RCC 7860 (cell line): ENCODE measurements at places on chromosomes 16 and 17.
A peak's percentile ranks its signal among the peaks of the same experiment; 100 is the strongest.

DNA sequence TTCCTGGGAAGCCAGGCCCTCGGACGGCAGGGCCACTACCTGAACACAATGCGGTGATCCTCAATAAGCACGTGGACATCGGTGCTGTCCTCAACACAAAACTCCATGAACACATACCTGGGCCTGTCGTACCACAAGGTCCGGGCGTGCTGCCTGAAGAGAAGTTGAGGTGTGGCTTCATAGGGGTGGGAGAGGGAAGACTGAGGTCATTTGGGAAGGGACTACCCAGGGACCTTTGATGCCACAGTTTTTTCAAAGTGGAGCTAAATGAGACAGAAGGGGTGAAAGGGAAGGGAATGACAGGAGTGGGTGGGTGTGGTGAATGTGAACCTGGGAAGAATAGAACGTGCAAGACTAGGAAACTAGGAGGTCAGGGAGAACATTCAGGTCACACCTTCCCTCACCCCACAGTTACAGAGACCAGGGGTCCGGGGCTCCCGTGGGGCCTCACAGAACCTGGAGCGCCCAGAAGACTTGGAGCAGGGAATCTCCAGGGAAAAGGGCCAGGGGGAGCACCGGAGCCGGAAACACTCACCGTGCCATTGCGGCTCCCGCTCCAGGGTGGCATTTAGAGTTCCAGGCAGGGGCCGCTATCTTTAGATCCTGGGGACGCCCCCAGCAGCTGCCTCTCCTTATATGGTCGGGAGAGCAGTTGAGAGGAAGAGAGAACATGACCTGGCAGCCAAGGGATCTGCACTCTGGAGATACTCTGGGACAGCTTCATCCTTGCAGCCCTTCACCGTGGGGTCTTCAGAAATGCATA, at the start of gene PTGES3L:
Gene PTGES3L (minus strand): TSS at position 570 of the 763 bp plus-strand sequence. CDS start 27 bp downstream, at position 543.
- peak; percentile 47 for DNase-seq

DNA sequence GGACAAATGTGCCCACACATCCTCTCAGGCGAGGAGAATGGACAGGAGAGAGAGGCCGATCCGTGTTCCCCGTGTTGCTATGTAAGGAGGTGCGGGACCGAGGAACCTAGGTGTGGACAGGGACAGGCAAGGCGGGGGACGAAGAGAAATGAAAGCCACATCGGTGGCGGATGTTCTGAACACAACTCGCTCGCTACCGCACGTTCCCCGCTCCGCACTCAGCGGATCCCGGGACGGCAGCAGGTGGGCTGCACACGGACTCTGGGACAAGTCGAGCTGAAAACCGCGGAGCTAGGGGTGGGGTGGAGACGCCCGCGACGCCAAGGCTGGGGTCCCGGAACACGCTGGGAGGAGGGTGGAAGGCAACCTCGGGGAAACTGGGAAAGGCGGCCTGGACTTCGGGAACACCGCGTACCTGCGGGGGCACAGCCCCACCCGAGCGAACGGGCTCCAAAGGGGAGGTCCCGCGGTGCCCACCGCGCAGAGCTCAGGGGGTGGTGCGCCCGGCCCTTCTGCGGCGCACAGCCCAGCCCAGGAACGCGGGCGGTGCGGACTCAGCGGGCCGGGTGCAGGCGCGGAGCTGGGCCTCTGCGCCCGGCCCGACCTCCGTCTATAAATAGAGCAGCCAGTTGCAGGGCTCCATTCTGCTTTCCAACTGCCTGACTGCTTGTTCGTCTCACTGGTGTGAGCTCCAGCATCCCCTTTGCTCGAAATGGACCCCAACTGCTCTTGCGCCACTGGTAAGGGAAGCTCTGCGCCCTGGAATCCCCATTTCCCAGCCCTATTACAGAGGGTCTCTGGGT, at the start of gene MT1E:
Gene MT1E (plus strand): TSS at position 642 of the 803 bp plus-strand sequence. CDS start 71 bp downstream, at position 713.
- DNase-seq, result peak; percentile 81

DNA sequence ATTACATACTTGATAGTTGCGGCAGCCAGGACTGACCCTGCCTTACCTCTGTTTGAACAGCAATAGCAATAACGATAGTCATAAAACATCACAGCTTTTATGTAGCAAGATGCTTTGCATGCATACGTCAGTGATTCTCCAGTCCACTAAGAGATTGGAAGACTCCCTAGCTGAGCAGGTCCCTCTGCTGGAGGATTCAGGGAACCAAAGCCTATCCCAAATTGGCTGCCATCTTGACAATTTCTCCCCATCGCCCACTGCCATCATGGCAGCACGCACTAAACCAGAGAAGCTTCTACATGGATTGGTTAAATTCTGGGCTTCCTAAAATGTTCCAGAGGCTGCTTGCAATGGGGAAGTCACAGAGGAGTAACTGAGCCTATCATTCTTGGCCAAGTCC, 360.6 kb upstream of the XYLT1 start:
- no peak for DNase-seq

GRCh38 chr16:11783319-11784037, 13.6 kb downstream of the ZC3H7A start:
- DNase-seq, result peak; percentile 33

GRCh38 chr17:15660077-15660476, 24.0 kb downstream of the TRIM16 start:
- DNase-seq, result no peak

GRCh38 chr16:17552351-17552750, 81.6 kb upstream of the XYLT1 start:
- no peak for DNase-seq

DNA sequence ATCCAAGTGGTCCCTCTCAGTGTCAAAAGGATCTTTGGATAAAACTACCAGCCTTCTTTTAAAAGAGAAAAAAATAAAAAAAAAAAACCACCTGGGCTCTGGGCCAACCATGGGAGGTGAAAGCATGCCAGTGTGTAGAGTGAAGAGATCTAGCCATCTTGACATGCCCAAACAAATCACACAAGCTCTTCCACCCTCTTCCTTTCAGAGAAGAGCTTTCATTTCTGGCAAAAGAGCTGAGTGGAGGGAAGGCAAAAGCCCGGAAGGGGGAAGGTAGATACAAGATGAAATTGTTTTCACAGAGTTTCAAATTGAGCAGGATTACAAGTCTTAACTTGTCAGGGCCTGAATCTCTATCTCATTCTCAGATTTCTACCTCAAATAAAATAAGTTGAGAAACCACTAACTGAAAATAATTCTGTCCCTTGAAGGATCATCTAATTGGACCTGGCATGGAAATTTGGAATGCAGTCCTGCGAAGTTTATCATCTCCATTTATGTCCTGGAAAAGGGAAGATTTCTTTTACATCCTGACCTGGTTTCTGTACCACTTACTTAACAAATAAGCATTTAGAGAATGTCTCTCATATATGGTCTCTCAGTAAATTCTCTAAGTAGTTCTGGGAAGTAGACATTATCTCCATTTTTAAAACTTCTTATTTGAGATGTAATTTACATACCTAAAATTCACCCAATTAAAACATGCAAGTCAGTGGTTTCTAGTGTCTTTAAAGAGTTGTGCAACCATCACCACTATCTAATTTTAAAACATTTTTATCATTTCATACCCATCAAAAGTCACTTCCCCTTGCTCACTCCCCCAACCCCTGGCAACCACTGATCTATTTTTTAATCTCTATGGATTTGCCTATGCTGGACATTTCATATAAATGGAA, 93.7 kb downstream of the TANGO6 start:
- DNase-seq, result no peak

DNA sequence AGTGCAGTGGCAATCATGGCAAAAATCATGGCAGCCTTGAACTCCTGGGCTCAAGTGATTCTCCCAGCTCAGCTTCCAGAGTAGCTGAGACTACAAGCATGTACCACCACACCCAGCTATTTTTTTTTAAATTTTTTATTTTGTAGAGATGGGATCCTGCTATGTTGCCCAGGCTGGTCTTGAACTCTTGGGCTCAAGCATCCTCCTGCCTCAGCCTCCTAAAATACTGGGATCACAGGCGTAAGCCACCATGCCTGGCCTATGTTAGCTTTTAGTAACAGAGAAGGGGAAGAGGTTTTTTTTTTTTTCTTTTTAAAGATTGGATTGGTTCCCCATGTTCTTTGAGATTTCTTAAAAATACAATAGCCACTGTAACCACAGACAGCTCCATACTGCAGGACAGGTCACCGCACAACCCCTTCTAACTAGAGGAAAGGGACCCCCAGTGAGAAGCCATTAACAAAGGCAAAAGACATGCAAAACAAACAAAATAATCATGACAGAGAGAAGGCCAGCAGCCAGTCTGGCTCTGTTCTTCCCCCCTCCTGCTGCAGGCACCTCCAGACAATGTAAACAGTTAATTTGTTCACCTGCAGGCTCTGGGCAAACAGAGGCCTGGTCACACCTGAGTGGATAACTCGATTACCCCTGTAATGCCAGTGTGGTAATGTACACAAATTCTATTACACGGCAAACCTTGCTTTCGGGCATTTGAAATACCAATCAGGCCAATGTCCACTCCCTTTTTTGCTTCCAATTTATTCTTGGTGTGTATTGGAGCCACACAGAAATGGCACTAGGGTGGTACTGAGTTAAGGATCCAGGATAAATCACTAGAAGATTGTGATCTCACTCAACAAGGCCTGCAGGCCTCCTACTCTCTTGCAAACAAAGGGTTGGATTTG, 52.9 kb downstream of the SNX11 start:
- no peak for DNase-seq

DNA sequence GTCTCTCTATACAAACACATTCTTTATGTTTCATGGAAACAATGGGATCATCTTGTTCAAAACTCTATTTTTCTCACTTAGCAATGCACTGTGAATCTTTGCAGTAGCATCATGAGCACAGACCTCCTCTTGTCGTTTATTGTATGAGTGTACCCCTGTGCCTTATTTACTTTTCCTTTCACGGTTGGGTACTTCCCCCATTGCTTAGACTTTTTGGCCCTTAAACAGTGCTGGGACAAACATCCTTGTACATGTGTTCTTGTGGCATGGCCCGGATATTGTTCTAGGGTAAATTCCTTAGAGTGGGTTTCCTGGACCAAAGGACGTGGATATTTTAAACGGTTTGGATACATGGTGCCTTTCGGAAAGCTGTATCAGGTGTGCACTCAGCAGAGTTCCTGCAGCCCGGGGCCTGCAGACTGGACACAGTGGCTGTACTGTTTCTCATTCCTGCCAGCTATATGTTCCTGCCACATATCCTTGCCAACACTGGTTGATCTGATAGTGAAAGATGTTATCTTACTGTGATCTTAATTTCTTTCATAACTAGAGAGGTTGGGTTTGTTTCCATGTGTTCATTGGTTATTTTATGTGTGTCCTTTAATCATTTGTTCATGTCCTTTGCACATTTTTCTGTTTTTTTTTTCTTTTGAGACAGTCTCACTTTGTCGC, 111.1 kb downstream of the OR1D5 start:
- no peak for DNase-seq

DNA sequence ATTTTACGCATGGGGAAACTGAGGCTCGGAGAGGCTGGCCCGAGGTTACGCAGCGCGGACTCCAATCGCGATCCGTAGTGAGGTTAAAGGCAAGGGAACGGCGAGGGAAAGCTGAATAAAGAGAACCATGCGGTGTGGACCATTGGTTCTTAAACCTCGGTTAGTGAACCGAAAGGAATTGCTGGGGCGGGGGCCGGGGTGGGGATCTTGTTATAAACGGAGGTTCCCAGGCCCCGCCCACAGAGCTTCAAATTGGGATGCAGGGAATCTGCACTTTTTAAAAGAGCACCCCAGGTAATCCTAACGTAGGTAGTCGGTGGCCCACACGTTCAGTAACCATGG, 524 bp downstream of the IQCK start:
- DNase-seq, result no peak

- no peak for DNase-seq
These were observed 23.8 kb downstream of the FAM222B start for GRCh38 chr17:28818819-28819221.

- DNase-seq, result no peak
These were observed 722.0 kb upstream of the SOX9 start for GRCh38 chr17:71398800-71399219.

GRCh38 chr17:77167472-77168306, 26.9 kb downstream of the SEC14L1 start:
- no peak for DNase-seq

GRCh38 chr17:79003661-79004411, 5.7 kb downstream of the CANT1 start:
- DNase-seq, result no peak

- DNase-seq, result no peak
These were observed 99.7 kb downstream of the VPS53 start for GRCh38 chr17:614653-615546.

DNA sequence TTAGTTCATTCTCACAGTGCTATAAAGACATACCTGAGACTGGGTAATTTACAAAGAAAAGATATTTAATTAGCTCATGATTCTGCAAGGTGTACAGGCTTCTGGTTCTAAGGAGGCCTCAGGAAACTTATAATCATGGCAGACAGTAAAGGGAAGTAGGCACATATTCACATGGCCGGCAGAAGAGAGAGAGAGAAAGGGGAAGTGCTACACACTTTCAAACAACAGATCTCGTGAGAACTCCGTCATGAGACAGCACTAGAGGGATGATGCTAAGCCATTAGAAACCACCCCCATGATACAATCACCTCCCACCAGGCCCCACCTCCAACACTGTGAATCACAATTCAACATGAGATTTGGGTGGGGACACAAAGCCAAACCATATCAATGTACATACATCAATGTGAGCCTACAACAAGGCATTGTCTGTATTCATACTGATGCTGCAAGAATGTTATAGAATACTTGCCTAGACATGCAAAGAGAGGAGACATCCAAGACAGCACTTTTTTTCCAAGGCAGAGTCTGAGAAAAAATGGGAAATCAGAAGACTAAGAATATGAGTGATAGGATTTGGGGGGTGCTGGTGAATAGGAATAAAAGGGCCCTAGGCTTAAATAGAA, 114.8 kb upstream of the XYLT1 start:
- DNase-seq, result no peak

DNA sequence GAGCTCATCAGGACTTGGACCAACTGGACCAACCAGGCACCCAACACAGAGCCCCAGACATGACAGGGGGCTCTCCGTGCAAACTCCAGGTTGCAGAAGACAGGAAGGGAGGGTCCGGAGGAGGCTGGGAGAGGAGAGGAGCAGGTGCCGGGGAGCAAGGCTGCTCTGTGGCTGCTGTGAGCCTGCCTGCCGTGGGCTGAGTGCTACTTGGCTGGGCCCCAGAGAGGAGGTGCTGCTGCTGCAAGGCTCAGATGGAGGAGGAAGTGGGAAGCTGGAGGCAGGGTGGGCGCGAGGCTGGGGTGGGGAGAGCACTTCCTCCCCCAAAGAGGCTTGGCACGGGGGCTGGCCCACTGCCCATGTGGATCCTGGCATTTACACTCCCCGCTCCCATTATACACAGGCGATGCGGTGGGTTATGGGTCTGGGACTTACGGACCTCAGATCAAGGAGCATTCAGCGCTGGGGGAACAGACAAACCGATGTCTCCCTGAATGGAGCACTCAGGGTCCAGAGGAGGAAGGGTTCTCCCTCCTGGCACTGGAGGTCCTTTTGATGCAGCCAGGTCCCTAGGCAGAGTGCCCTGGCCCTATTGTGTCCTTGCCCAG, 15.9 kb downstream of the EPOP start:
- DNase-seq, result no peak

- no peak for DNase-seq
These were observed 5.5 kb upstream of the KIF22 start for GRCh38 chr16:29784901-29785500.

DNA sequence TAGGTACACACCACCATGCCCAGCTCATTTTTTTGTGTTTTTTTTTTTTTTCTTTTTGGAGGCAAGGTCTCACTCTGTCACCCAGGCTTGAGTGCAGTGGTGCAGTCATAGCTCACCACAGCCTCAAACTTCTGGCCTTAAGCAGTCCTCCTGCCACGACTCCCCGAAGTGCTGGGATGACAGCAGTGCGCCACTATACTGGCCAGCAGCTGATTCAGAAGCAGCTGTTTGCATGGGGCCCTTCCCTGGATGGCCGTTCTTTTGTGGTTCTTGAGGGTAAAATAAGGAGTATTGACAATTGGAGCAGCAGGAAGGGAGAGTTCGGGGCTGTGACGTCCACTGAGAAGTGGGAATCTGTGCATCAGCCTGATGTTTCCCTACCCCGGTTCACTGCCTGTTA, 41.6 kb downstream of the KIAA0513 start:
- DNase-seq, result no peak
